Pancreas (tissue), 10 donors: ENCODE measurements at places on chromosomes 6 and 20.

DNA sequence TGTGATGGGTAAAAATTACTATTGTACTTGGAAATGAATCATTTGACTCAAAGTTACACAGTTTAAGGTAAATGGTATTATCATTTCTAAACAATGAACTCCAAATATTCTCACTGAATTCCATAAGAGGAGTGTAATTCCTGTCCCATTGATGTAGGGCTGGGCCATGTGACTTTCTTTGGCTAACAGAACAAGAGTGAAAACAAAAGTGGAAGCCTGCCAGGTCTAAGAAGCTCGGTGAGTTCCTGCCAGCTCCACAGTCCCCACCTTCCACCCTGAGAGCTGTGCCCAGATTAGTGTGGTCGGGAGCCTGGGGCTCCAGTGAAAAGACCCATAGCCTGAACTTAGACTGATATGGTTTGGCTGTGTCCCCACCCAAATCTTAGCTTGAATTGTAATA lies 24.6 kb downstream of the TBXT start:
- no peak for DNase-seq

GRCh38 chr6:39188571-39188970 lies 40.7 kb downstream of the KCNK5 start:
- no peak for DNase-seq

- no peak for DNase-seq
Measured at GRCh38 chr6:141758430-141758829, 374.3 kb upstream of the GJE1 start.

- no peak for DNase-seq
Measured at GRCh38 chr6:45477790-45478189, 100.1 kb upstream of the SUPT3H start.

DNA sequence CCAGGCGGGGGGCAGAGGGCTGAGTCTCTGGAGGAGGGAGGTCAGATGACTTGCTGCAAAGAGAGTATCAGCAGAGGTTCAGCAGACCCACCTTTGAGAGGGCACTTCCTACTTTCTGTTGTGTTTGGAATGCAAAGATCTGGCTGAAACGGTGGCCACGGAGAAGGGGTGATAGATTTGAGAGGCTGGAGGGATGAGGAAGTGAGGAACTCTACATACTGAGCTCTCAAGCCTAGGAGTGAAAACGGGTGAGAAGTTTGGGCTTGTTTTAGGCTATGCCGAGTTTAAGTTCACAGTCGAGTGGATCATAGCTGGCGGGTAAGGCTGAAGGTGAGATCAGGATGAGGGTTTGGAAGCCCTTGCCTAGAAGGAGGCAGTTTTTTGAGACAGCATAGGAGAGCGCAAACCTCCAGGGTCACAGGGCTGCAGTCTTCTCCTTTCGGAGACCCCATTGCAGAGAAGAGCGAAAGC lies 477 bp upstream of the ITPA start:
- no peak for DNase-seq

- DNase-seq, result no peak
Measured at GRCh38 chr6:3545156-3545555, 88.3 kb upstream of the SLC22A23 start.

DNA sequence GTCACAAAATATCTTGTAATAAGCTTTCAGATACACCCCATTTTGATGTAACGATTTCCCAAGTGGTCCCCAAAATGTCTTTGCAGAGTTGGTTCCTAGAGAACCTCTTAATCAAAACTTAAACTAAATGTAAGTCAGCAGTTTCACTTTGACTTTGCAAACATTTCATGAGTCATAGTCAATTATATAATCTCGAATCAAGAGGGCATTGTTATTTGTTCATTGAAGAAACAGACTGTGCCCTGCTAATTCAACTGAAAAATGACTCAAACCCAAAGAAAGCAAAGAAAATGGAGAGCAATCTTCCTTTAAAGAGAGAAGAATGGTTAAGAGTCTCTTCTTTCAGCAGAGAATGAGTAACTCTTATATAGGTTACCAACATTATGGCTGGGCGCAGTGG lies 58.3 kb downstream of the IPCEF1 start:
- DNase-seq, result no peak

GRCh38 chr20:12927489-12927888 lies 81.3 kb upstream of the SPTLC3 start:
- DNase-seq, result no peak

DNA sequence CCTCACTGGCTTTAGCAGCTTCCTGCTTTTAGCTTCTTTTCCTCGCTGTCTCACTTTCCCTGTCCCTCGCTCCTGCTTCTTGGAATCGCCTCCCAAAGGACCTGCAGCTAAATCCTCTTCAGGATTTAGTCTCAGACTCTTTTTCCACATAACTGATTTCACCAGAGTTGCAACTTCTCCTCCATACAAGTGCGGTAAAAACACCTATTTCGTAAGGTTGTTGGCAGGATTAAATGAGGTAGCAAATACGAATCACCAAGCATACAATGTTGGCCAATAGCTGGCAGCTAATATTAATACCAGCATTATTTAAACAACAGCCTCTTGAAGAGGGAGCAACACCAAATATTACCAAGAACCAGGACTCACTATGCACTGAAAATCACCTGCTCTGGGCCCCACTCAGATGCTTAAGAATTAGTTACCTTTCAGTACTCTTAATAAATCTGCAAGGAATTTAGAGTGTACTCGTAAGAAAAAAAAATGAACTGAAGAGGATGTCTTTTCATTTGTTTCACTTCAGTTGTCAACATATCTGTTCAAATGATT lies 123.0 kb downstream of the DTNBP1 start:
- DNase-seq, result no peak

- DNase-seq, result no peak
Measured at GRCh38 chr6:37005061-37005810, at the start of gene FGD2. FGD2 (plus strand) TSS chr6:37005655; CDS start chr6:37005818, 163 bp downstream.

DNA sequence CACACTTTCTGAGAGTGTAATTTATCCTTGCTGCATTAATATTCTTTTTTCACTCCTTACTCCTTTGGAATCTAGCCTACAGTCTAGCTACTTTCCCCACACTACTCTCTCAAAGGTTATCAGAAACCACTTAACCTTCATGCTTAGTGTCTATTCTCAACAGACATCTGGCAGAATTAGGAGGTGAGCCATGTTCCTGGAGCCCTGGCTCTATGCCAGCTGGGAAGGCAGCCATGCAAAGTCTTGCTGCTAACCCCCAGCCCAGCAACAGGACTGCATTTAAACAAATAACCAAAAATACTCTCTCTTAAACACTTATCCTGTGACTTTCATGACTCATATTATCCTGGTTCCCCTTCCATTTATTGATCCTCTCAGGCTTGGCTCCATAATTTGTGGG lies 260.2 kb downstream of the BCKDHB start:
- peak; percentile 45 for DNase-seq

DNA sequence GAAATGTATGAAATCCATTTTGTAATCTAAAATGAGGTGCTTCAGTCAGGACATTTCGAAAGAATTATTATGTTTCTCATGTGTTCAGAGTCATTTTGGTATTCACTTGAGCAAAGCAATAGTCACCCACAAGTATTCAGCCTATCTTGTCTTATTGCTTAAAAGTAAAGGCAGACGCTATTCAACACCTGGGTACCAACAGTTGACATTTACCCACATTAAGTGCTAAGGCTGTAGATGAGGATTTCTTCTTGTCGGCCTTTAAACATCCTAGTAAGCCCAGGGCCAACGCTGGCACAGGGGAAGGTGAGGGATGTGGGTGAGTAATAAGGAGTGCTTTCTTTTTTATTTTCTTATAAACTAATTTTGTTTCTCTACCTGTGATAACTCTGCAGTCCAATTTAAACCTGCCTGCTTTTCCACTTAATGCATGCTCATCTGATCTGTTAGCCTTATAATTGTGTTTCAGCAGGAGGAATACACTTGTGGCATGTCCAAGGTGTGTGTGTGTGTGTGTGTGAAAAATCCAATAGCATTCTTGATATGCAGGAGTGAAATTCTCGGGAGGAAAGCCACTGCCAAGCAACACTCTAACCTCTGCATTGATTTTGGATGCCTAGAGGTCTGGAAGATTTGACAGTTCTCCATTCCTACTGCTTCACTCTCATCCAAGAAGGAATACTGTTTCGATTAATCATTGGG lies 252.0 kb downstream of the SOX4 start:
- no peak for DNase-seq

DNA sequence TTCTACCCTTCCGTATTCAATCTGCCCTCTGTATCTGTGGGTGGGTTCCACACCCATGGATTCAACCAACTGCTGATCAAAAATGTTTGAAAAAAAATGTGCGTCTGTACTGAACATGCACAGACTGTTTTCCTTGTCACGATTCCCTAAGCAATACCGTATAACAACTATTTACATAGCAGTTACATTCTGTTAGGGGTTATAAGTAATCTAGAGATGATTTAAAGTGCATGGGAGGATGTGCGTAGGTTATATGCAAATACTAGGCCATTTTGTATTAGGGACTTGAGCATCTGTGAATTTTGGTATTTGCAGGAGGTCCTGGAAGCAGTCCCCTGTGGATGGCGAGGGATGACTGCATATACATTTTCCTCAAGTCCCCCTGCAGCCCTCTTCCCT lies 486.9 kb downstream of the PREX1 start:
- DNase-seq, result no peak
